GM12892 (cell line): ENCODE measurements at places on chromosomes 1 and 21.

DNA sequence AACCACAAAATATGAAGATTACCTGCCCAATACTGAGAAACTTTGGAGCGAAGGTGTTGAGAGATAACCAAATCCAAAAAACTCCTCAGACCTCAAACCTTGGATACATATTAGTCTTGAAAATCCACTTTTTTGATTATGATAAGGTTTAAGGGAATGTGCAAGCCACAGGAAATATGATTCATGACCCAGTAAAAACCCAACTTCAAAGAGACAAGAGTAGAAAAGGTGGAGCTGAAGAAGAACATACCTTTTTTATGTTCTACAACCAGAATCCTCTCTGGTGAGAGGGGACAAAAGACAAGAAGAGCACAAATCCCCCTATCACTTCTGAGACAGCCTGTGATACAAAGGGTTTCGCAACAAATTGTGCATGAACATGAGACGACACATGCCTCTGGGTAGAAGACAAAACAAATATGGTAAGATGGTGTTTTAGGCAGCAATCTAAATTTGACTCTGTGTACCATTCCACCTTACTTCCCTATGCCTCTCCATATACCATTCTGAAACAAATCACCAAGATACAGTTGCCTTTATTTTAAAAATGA, 37.3 kb downstream of the COL24A1 start:
- no peak for DNase-seq

DNA sequence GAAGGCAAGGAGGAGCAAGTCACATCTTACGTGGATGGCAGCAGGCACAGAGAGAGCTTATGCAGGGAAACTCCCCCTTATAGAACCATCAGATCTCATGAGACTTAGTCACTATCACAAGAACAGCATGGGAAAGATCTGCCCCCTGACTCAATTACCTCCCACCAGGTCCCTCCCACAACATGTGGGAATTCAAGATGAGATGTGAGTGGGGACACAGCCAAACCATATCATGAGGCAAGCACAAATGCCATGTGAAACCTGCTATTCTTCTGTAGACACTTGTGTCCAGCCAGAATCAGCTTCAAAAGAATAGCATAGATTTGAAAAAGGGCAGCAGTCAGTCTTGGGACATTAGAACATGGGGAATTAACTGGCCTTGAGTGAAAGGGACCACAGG, 32.2 kb upstream of the UBE2U start:
- no peak for DNase-seq

DNA sequence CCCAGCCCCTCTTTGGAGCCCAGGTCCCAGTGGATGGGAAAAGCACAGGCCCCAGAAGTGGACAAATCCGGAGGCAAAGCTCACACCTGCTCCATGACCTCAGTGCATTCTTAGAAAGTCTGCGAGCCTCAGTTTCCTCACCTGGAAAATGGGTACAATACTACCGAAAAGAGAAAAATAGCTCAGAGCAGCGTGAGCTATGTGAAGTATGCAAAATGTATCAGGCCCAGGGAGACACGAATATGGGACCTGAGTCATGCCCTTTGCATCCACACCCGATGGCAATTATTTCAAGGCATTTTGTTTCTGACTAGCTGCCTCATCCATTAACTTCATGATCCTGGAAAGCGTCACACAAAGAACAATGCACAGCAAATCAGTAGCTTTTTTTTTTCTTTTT, 9.2 kb downstream of the ALDH4A1 start:
- DNase-seq: no peak

DNA sequence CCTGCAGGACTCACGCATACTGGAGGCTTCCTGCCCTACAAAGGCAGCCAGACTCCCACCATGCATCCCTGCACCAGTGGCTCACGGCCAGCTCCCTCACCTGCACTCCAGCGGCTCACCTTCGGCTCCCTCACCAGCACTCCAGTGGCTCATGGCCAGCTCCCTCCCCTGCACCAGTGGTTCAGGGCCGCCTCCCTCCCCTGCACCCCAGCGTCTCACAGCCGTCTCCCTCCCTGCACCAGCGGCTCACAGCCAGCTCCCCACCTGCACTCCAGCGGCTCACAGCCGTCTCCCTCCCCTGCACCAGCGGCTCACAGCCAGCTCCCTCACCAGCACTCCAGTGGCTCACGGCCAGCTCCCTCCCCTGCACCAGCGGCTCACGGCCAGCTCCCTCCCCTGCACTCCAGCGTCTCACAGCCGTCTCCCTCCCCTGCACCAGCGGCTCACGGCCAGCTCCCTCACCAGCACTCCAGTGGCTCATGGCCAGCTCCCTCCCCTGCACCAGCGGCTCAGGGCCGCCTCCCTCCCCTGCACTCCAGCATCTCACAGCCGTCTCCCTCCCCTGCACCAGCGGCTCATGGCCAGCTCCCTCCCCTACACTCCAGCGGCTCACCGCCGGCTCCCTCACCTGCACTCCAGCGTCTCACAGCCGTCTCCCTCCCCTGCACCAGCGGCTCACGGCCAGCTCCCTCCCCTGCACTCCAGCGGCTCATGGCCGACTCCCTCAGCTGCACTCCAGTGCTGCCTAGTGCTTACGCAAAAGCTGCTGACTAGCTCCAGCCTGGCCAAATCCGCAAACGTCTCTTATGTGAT, 324.5 kb downstream of the NPHP4 start:
- no peak for DNase-seq

DNA sequence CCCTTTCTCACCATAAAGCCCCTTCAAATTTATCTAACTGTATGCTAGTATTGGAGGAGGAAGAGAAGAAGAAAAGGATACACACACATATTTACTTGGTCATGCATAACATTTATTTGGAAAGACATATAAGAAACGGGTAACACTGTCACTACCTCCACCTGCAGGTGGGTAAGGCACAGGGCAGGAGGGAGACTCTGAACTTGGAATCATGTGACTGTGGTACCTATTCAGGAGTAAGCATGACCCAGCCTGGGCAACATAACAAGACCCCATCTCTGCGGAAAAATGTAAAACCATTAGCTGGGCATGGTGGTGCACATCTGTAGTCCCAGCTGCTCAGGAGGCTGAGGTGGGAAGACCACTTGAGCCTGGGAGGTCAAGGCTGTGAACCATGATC, 1.4 kb upstream of the PADI6 start:
- no peak for DNase-seq

DNA sequence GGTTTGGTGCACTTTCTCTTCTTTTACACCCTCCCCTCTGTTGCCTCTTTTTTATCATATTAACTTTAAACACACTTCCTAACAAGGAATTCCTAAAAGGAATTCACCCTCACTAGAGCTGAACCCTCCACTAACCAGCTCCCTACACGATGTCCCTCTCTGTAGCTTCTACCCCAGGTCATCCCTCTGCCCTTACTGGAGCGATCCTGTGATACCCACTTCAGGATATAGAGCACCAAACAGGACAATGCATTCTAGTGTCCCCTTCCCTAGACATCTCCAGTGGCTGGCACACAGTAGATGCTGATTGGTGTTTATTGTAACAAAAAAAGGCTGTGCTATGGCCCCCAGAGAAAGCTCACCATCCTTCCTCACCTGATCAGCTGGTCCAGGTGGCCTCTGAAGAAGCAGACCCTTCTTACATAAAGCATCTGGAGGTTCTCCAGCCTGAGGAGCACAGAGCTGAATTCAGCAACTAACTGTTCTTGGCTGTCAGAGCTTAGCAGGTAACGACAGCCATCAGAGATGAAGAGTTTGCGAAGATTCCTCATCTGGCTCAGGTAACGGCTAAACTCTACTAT, 1.4 kb downstream of the PRAMEF18 start:
- DNase-seq: no peak

GRCh38 chr21:46055863-46056281, 42.0 kb upstream of the COL6A2 start:
- no peak for DNase-seq

DNA sequence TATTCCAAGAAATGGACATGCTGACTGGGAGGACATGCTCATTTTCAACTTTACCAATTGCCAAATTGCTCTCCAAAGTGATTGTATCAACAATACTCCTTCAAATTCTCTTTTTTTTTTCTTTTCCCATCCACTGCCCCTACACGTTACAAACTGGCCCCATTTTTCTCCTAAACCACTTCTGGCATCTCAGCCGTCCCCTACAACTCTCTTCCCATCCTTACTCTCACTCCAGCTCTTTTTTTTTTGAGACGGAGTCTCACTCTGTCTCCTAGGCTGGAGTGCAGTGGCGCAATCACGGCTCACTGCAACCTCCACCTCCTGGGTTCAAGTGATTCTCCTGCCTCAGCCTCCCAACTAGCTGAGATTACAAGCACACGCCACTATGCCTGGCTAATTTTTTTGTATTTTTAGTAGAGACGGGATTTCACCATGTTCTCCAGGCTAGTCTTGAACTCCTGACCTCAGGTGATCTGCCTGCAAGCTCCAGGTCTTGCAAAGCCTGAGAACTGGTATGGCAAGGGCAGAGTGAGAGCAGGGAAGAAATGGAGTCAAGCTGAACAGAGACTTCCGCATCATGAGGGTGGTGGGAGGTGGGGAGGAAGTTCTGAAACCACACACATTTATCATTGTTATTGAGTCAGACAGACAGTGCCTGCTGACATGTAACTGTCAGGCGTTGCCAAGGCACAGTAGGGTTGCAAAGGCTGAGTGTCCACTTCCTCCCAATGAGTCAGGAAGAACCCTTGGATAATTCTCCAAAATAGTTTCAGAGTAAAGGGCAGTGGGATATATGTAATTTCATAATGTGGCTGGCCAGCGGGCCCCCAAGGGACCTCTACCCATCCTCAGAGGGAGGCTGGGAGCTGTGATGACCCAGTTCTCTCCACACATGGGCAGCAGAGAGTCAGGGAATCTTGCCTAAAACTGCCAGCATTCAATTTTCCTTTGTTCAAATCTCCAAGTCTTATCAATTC, 17.4 kb downstream of the CELA3A start:
- DNase-seq: peak; percentile 32

DNA sequence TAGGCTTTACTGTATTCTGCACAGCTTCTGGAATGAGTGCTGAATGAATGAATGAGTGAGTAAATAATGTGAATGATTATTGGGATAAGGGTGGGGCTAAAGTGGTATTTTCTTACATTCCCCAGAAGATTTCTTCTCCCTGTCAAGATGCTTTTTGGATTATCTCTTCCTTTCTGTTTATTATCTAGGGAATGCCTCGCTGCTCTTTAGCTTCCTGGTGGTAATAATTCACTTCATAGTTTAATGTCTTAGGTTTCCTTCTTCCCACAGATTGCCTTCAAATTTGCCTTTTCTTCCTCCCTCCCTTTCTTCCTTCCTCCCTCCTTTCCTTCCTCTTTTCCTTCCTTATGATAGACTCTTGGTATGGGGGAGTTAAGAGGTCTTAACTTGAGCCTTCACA, 24.0 kb downstream of the DDR2 start:
- no peak for DNase-seq

DNA sequence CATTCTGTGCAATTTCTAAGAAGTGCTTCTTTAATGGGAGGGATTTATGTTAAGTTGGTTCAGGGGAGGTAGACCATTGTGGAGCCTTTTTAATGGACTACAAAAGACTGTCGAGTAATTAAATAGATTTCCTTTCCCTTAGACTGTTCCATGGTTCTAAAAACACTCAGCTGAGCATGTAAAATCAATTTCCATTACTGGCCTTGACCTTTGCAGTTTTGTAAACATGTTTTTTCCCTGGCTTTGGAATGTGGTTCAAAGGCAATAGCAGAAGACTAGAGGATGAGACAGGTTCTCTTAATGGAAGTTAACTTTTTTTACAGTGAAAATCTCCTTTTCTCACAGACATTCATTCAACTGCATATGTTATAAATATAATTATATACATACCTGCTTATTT, 37.6 kb upstream of the BTG3 start:
- no peak for DNase-seq

DNA sequence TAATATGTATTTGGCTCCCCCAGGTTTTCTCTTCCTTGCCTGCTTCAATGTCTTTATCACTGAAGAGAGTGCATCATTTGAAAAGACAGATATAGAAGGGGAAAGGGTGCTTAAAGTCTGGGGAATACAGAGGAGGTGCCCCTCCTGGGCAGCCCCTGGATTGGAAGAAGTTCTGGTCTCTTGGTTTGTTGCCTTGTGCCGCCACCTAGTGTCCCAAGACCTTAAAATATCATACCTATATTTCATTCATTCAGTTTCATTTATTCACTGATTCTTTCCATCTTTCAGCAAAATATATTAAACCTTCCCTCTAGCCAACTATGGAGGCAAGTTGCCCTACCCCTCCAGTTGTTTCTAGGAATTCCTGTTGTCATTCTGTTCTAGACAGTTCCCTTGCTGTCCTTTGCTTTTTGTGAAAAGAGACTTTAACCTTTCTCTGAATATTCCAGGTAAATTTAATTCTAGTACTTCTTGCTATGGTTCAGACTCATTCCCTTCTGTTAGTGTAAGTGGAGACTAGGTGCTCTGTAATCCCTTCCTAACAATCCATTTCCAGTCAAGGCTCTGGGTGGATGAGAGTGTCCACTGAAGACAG, 56.1 kb downstream of the MEF2D start:
- DNase-seq: no peak

DNA sequence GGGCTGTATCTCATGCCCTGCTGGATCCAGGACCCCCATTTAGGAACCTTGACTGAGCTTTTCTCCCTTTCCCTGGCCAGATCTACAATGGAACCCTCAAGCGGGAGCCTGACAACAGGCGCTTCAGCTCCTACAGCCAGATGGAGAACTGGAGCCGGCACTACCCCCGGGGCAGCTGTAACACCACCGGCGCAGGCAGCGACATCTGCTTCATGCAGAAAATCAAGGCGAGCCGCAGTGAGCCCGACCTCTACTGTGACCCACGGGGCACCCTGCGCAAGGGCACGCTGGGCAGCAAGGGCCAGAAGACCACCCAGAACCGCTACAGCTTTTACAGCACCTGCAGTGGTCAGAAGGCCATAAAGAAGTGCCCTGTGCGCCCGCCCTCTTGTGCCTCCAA, 29.8 kb downstream of the PKP1 start:
- DNase-seq: no peak

DNA sequence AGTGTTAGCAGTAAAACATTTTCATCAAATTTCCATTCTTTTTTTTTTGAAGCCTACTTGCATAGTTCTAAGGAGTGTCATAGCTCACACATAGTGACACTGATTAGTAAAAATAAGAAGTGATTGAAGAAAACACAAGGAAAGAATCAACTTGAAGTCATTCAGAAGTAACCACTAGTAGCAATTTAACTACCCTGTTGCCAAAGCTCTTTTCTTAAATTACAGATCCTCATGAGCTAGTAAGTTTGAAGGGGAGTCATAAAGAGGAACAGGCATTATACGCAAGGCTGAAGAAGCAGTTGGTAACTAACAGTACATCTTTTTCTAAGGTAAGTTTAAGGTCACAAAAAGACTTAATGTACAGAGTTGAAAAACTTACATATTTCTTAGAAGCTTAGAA, 332.2 kb downstream of the CHRM3 start:
- no peak for DNase-seq
